ENCODE measurements at places on chromosomes 16 and 17. TPM values are rescaled to one million over a fixed set of nuclear protein-coding genes. Genes with fewer than 3 reads are reported as not detected.

The RND2 gene
- not detected for total RNA-seq

The KREMEN2 gene
- total RNA-seq = 0.35 TPM

The OTOA gene
- 0.38 TPM for total RNA-seq

The ZNF385C gene
- 0.18 TPM for total RNA-seq

The ITGA3 gene
- 11.3 TPM for total RNA-seq

The SEZ6L2 gene
- total RNA-seq = 0.09 TPM

Data from activated CD8-positive, alpha-beta memory T cell treated with anti-CD3 and anti-CD28 coated beads, Interleukin-2, amount 10 ng/mL, durations not matched to agents 7 days and 5 days (primary cell).